ENCODE measurements at places on chromosomes 5 and 9. TPM values are rescaled to one million over a fixed set of nuclear protein-coding genes. Genes with fewer than 3 reads are reported as not detected.

The KCNIP1 gene
- not detected for total RNA-seq

The GKAP1 gene
- 0.55 TPM for total RNA-seq

The TAF11L5 gene
- total RNA-seq, result not detected

The EIF4E1B gene
- not detected for total RNA-seq

The IL5 gene
- total RNA-seq, result not detected

The CDH9 gene
- 0.59 TPM for total RNA-seq

The PCDHA1 gene
- total RNA-seq, result 0.09 TPM

The ANKDD1B gene
- 1.6 TPM for total RNA-seq

The OR2V1 gene
- total RNA-seq, result not detected

The CCL27 gene
- 0.59 TPM for total RNA-seq

The RELL2 gene
- 3.9 TPM for total RNA-seq

The ANKRD31 gene
- 0.14 TPM for total RNA-seq

The SGCD gene
- total RNA-seq, result 12.7 TPM

The ITGA1 gene
- 107 TPM for total RNA-seq

The ZNF366 gene
- 0.05 TPM for total RNA-seq

The PCDHGA6 gene
- 4.2 TPM for total RNA-seq

The CCDC171 gene
- 2.4 TPM for total RNA-seq

The FAM221B gene
- not detected for total RNA-seq

The RNF130 gene
- 26.4 TPM for total RNA-seq

The SERF1A gene
- total RNA-seq, result 2.8 TPM

The SLC6A19 gene
- total RNA-seq, result not detected

The BARHL1 gene
- total RNA-seq, result not detected

The SHLD3 gene
- total RNA-seq, result 5.0 TPM

The PCSK1 gene
- total RNA-seq, result not detected

The MRPL50 gene
- 13.5 TPM for total RNA-seq

The CER1 gene
- total RNA-seq, result not detected

The TPPP gene
- total RNA-seq, result 0.37 TPM

The C8G gene
- total RNA-seq, result not detected

The TRIM23 gene
- total RNA-seq, result 30.8 TPM

The SLIT3 gene
- 29.4 TPM for total RNA-seq

The ADAMTS12 gene
- 179 TPM for total RNA-seq

The OGN gene
- 0.59 TPM for total RNA-seq

The TSSK1B gene
- 0.30 TPM for total RNA-seq

The SPATA6L gene
- total RNA-seq, result 0.18 TPM

Data from smooth muscle cell of the umbilical artery (primary cell).